ENCODE measurements at places on chromosomes 1 and 21. TPM values are rescaled to one million over a fixed set of nuclear protein-coding genes. Genes with fewer than 3 reads are reported as not detected.

- peaks cover 18% of the 10 kb centered on the region for H3K4me1 ChIP-seq
- H3K27ac ChIP-seq = no peak overlapping the region
- DNase-seq = no peak
- H3K36me3 ChIP-seq = no peaks in the 10 kb centered on the region
Measured at GRCh38 chr1:54583307-54583686, 35.3 kb downstream of the ACOT11 start.

DNA sequence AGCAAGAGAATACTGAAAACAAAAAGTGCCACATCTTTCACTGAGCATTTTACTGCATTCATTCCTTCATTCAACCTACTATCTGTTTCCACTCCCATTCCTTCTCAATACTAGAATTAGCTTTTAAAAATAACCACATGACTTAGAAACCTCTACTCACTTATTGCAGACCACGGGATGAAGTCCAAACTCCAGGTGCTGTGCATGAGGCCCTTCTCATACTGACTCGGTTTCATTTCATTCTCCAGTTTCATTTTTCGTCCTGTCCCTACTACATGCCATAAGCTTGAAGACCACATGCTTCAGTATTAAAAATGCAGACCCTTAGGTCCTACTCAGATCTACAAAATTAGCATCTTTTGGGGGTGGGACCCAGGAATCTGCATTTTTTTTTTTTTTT, 2.3 kb upstream of the BACH1 start:
- no peak for DNase-seq
- no peaks in the 10 kb centered on the region for H3K27me3 ChIP-seq
- peaks cover 18% of the 10 kb centered on the region for H3K4me1 ChIP-seq
- no peaks in the 10 kb centered on the region for H3K36me3 ChIP-seq

DNA sequence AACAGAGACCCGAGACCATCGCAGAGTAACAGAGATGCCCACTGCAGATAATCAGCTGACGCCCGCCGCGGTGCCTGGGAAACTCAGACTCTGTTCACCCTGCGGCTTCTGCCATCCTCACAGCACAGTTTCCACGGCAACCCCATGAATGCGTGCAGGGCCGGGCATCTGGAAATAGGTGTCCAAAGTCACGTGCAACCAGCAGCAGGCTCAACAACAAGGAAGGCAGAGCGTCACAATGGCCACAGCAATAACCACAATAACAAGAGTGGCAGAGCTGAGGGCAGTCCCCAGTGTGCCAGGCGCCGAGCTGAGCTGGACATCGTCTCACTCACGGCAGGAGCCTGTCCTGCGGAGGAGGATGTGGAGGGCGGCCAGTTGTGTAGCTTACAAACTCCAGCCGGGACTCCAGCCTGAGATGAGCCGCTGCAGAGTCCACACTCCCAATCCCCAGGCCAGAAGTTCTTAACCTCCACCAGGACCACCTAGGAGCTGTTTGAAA, 102.0 kb downstream of the CRYAA start:
- DNase-seq = no peak
- no peak overlapping the region for H3K27ac ChIP-seq
- H3K27me3 ChIP-seq = no peaks in the 10 kb centered on the region
- no peak overlapping the region for H3K4me3 ChIP-seq
- no peaks in the 10 kb centered on the region for H3K36me3 ChIP-seq

- no peaks in the 10 kb centered on the region for H3K4me1 ChIP-seq
- no peaks in the 10 kb centered on the region for H3K36me3 ChIP-seq
- no peaks in the 10 kb centered on the region for H3K27me3 ChIP-seq
- H3K4me3 ChIP-seq = no peak overlapping the region
- no peak overlapping the region for H3K27ac ChIP-seq
Measured at GRCh38 chr1:185170291-185170848, 13.4 kb downstream of the SWT1 start.

- H3K27ac ChIP-seq = no peak overlapping the region
- no peaks in the 10 kb centered on the region for H3K27me3 ChIP-seq
- no peak for DNase-seq
- H3K36me3 ChIP-seq = peaks cover 9% of the 10 kb centered on the region
- no peak overlapping the region for H3K4me3 ChIP-seq
Measured at GRCh38 chr1:156233426-156234127, 8.4 kb upstream of the BGLAP start.

Gene VWA5B1
- not detected for total RNA-seq

DNA sequence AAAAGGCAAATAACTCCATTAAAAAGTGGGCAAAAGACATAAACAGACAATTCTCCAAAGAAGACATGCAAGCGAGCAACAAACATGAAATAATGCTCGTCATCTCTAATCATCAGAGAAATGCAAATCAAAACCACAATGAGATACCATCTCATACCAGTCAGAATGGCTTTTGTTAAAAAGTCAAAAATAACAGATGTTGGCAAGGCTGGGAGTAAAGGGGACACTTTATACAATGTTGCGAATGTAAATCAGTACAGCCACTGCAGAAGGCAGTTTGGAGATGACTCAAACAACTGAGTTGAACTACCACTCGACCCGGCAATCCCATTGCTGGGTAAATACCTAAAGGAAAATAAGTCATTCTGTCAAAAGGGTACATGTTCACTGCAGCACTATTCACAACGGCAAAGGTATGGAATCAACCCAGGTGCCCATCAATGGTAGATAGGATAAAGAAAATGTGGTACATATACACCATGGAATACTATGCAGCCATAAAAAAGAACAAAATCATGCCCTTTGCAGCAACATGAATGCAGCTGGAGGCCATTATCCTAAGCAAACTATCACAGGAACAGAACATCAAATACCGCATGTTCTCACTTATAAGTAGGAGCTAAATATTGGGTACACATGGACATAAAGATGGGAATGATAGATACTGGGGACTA, 25.9 kb downstream of the TSPAN2 start:
- H3K27ac ChIP-seq = peak overlapping the region; percentile 43
- H3K36me3 ChIP-seq = no peaks in the 10 kb centered on the region
- H3K27me3 ChIP-seq = no peaks in the 10 kb centered on the region

- H3K4me3 ChIP-seq = no peak overlapping the region
- H3K27ac ChIP-seq = no peak overlapping the region
- peaks cover 20% of the 10 kb centered on the region for H3K27me3 ChIP-seq
- no peaks in the 10 kb centered on the region for H3K36me3 ChIP-seq
- H3K4me1 ChIP-seq = no peaks in the 10 kb centered on the region
- DNase-seq = no peak
Measured at GRCh38 chr1:48691429-48692001, 85.2 kb downstream of the BEND5 start.

- peaks cover 28% of the 10 kb centered on the region for H3K36me3 ChIP-seq
- H3K27ac ChIP-seq = no peak overlapping the region
- DNase-seq = no peak
- H3K4me3 ChIP-seq = no peak overlapping the region
- H3K4me1 ChIP-seq = peaks cover 21% of the 10 kb centered on the region
Measured at GRCh38 chr1:248855580-248855979, 3.3 kb downstream of the ZNF692 start.

DNA sequence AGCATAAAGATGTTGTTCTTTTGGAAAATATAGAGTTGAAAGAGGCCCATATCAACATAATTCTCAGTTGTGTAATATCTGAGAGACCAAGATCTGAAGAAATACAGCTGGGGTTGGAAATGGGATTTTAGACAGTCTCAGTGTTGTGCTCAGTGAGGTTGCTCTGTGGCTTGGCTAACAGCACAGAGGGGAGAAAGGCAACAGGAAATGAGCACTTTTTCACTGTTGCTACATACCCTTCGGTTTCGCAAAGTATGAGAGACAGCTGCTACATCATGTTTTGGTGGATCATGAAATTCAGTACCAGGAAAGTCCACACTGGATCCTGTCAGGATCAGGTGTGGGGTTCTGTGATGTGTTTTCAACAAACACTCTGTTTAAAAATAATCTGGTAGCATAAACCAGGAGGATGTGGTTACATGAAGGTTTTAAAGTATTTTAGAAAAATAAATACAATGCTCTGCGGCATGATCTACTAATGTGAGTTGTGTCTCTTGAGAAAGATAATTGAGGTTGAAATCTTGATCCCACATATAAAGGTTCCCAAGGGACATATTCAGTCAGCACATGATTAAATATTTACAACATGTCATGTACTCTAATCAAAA, 7.0 kb upstream of the GPR88 start:
- peaks cover 2% of the 10 kb centered on the region for H3K27me3 ChIP-seq
- DNase-seq = no peak
- peak overlapping the region; percentile 67 for H3K27ac ChIP-seq
- no peak overlapping the region for H3K4me3 ChIP-seq
- no peaks in the 10 kb centered on the region for H3K36me3 ChIP-seq

GRCh38 chr21:32597205-32597604, 11.9 kb upstream of the TCP10L start:
- DNase-seq = no peak
- no peak overlapping the region for H3K27ac ChIP-seq
- H3K27me3 ChIP-seq = no peaks in the 10 kb centered on the region
- no peaks in the 10 kb centered on the region for H3K4me1 ChIP-seq

Gene SLC22A15
- 9.3 TPM for total RNA-seq

Gene TMEM82
- total RNA-seq = not detected

DNA sequence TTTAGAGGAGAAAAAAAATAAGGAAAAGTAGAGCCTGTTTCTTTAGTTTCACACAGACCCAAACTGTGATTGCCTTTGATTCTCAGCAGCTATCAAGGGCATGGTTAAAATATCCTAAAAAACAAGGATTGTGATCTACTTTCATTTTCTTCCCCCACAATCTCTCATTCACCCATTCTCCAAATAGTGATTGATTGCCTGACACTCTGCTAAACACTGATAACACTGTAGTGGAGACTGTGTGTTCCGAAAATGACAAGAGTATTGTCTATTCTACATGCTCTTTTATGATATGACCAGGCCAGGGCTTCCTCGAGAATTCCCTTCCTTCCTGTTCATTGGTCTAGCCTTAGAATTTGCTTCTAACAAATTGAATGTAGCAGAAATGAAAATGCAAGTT, 40.2 kb downstream of the PRMT6 start:
- no peaks in the 10 kb centered on the region for H3K36me3 ChIP-seq
- no peaks in the 10 kb centered on the region for H3K27me3 ChIP-seq
- H3K4me3 ChIP-seq = no peak overlapping the region

DNA sequence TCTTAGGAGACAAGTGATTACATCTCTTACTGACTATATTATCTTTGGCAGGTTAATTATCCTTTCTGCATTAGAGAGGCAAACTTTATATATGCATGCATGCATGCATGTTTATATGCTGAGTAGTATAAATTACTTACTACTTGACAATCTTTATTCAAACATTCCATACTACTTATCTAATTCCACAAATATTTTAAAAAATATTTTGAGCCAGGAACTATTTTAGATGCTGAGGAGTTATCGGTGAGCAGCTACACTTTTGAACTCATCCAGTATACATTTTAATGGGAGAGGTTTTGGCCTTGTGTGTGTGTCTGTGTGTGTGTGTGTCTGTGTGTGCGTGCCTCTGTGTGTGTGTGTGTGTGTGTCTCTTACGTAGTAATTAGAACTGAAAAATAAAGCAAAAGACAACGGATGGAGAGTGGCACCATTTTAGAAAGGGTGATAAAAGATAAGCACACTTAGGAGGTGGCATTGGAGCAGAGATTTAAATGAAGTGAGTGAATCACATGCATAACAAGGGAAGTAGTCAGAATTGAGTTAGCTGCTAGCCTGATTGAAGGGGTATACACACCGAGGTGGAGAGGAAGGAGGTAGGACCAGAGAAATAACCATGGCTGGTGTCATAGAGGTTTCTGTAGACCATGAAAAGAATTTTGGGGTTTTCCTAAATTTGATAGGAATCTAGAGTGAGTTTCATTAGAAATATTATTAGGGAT, 1488.4 kb downstream of the MRPL39 start:
- no peaks in the 10 kb centered on the region for H3K27me3 ChIP-seq
- DNase-seq = no peak
- H3K27ac ChIP-seq = no peak overlapping the region
- no peak overlapping the region for H3K4me3 ChIP-seq
- no peaks in the 10 kb centered on the region for H3K4me1 ChIP-seq

Gene A3GALT2
- total RNA-seq = not detected

DNA sequence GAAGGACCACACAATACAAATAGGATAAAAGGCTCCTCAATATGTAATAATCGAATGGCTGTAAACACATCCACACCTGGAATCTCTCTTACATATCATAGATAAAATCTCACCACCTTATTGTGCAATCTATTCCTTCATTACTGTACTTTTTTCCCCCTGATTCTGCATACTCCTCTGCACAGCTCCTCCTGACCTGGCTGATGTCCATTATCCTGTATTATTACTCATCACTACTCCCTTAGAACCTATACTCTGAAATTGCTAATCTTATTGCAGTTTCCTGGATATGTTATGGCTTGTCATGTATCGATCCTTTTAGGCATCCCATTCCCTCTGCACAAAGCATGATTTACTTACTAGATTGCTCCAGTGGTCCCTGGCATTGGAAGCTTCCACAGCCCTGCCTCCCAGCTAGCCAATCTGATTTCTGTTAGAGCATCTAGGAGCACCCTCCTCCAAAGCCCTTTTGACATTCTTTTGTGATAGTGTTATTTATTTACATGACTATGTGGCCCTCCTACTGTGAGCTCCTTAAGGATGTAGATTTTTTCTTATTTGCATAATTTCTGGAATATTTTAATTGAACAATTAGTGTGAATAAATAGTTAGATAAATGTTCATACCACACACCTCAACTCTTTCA, 24.2 kb upstream of the PHGDH start:
- no peak overlapping the region for H3K4me3 ChIP-seq
- no peaks in the 10 kb centered on the region for H3K4me1 ChIP-seq

Gene PRAMEF9
- total RNA-seq = not detected
